Endothelial cell (in vitro differentiated cells): ENCODE measurements at places on chromosomes 11 and 22.

DNA sequence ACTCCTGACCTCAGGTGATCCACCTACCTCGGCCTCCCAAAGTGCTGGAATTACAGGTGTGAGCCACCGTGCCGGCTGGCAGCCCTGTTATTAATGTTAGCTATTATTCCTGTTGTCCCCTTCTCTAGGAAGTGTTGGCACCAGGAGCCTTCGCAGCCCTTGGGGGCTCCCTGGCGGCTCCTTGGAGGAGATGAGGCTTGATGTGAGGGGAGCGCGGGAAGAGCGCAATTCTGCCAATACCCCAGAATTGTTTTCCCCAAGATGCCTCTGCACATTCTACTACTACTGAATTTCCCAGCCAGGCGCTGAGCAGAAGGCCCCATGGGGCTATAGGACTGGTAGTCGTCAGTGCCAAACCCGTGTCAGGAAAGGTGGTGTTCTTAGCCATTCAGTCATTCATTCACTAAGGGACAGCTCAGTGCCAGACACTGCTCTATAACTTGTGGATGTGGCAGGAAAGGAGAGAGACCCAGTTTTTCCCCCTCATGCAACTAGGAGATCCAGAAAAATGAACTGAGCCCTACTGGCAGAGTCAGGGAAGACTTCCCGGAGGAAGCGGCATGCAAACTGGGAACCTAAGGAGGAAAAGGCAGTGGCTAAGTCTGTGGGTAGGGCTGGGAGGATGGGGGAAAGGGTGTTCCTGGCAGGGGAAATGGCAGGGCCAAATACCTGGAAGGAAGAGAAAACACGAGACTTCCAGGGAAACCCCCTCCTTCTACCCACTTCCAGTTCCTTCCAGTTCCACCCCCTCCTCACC is 3.5 kb downstream of the FBLN1 start:
- DNase-seq, result no peak

GRCh38 chr22:36238373-36239149 is 766 bp downstream of the APOL2 start:
- no peak for DNase-seq

- DNase-seq, result no peak
Measured at GRCh38 chr11:12167061-12168000, 56.9 kb downstream of the MICAL2 start.

- no peak for DNase-seq
Measured at GRCh38 chr11:101817581-101817980, 97.2 kb upstream of the CEP126 start.

GRCh38 chr11:123338266-123338800 is 91.7 kb upstream of the GRAMD1B start:
- DNase-seq, result no peak

DNA sequence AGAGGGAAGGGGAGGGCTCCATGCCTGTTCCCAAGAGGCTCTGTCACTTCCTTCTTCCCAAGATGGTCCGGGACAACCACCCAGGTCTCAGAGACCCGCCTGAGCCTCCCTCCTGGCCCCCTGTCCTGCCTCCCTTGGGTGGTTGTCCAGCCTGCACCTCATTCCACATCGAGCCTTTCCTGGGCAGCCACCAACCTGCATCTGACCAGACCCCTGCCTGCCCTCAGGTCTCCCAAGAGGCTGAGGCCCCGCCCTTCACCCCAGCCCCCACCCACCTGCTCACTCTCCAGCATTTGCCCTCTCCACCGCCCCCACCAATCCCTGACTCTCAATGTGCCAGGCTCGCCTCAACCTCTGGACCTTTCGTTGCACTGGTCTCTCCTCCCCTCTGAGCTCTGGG is 97.5 kb upstream of the LMO1 start:
- no peak for DNase-seq

DNA sequence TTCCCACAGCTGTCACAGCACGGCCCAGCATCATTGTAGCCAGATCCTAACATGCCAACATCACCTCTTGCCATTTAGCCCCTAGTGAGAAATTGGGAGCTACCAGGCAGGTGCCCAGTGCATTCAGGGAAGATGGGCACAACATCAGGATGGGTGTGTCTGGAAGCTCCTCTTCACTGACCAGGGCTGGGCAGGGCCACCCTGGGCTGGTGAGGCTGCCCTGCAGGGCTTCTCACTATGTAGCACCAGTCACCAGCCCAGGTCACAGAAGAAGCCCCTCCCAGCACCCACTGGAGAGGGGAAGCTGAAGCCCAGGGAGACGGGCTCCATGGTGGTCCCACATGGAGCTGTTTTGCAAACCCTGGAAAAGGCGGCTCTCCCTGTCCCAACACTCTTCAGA is 13.9 kb downstream of the ZNF74 start:
- DNase-seq, result no peak

DNA sequence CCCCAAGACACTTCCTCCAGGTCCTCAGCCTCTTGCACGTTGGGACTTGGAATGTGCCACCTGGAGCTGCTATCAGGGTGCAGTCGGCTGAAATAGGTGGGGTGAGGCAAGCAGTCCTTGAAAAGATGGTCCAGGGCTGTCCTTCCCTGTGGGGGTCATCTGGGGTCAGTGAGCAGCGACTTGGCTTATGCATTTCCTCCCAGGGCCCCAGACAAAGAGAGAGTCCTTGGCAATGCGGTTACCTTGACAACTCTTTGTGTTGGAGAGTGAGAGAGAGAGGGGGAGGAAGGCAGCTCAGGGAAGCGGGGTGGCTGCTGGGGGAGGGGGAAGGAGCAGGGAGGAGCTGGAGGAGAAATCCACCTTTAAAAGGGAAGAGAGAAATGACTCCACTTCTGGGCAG is 93.8 kb downstream of the MIAT start:
- peak; percentile 71 for DNase-seq

GRCh38 chr11:60762851-60763691 is 6.4 kb downstream of the MS4A15 start:
- no peak for DNase-seq

DNA sequence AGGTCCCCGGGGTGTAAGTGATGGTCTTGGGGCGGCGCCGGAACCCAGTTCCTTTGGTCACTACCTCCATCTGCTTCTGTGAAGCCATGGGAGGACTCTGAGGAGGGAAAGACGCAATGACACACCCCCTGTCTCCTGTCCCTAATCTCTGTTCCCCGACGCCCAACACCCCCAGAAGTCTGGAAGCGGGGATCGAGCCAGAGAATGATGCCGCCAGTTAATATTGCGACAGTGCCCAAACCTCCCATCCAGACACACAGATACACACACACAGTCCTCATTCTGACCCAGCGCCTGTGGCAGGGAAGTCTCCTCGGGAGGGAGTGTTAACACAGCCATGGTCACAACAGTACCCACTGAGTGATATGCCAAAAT is 352 bp downstream of the C22orf23 start:
- no peak for DNase-seq

GRCh38 chr22:19635644-19636043 is 78.7 kb upstream of the SEPTIN5 start:
- no peak for DNase-seq

DNA sequence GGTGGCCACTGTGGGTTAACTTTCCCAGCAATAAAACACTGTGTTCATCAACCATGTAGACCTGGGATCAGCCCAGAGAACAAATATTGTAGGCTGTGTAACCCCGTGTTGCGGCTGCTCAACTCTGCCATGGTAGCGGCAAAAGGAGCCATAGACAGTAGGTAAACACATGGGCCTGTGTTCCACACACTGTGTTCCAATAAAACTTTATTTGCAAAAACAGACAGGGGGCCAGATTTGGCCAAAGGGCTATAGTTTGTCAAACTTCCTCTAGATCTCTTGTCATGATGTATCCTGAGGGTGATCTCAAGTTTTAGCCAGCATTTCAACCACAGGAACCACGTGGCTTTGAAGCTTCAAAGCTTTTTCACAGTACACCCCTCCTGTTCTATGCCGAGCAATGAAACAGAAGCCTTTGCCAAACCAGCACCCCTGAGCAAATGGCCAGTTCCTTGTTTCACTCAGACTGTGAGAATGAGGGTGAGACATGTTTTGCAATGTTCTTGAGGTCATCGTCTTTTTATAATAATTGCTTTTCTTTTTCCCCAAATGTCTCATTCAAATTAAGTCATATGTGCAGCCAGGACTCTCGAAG is 49.9 kb upstream of the FADD start:
- no peak for DNase-seq

DNA sequence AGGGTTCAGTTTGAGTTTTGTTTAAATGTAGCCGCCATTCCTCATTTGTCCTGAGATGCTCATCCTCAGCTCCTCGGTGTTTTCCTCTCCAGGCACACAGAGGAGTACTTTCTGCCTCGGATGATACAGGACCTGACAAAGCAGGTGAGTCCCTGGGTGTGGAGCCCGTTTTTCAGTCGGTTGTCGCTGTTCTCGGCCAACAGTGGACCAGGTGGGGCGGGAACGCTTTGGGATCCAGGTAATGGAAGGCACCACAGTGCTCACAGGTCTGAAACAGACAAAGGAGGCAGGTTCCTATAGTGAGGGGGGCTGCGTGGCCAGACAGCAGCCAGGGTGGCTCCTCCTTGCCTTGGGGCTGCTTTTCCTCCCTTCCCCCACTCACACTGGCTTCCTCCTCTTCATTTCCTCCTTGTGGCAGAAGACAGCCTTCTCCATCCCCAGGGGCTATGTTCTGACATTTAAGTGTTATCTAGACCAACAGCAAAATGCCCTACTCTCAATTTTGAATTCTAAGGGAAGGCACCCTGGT is 19.4 kb downstream of the NADSYN1 start:
- DNase-seq, result no peak

DNA sequence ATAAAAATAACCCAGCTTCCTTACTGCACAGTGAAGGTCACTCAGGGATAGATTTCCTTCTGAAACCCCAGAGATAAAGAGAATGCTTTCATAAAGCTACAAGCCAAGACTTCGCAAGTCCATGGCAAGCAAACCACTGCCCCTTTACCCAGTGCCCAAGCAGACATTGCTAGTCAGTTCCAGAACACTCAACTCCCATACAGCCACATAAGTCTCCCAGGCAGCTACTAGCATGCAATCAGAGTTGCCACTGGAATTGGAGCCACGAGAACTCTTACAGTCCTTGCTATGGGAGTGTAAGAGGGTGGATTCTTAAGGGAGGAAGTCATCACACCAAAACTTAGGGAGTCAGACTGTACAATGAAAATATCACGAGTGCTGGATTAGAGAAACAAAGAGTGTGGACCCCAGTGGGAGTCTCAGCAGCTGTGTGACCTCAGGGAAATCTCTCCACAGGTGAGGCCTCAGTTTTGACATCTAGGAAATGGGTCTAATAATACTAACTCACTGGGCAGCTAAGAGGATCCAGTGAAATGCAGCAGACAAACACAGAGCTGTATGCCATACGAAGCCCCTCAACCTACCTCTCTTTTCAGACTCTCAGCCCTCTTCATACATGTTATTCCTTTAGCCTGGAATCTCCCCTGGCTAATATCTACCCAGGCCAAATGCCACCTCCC is 526.6 kb downstream of the MN1 start:
- DNase-seq, result no peak

DNA sequence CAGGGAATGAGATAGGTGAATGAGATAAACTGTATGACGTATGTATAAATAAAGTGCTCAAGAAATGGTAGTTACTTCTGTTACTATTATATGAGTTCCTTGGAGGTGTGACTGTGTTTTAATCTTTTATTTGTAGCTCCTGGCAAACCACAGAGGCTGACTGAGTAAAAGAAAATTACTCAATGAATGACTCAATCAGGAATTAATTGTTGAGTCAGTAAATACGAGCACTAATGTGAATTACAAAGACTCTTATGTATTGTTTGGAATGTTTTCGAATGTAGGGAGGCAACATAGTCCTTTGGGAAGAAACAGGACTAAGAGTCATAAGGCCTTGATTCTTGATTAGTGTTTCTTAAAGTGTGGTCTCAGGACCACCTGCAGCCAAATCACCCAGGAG is 51.1 kb upstream of the BLID start:
- DNase-seq, result no peak

DNA sequence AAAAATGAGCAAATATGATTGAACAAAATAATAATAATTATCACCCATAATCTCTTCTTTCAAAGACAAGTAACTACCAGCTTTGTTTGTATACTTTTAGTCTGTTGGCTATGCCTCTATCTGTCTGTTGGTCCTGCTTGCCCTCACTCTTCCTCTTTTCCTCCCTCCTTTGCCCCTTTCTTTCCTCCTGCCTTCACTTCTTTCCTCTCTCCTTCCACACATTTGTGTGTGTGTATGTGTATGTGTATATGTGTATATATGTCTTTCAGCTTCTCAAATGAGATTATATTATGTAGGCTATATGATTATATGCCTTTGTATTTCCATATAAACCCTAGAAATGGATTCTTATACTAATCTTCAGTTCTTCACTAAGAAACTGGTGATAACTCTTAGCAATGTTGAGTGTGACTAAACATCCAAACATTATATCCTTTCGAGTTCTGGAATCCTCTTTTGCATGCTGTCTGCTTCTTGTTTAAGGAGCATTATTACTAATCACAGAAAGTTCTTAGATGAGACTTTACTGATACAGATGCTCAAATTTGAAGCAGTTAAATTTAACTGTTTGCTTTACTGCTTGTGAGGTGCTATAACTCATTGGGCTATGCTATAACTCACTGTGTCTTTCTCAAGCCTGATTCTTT is 219.1 kb downstream of the TMEM135 start:
- DNase-seq, result no peak

DNA sequence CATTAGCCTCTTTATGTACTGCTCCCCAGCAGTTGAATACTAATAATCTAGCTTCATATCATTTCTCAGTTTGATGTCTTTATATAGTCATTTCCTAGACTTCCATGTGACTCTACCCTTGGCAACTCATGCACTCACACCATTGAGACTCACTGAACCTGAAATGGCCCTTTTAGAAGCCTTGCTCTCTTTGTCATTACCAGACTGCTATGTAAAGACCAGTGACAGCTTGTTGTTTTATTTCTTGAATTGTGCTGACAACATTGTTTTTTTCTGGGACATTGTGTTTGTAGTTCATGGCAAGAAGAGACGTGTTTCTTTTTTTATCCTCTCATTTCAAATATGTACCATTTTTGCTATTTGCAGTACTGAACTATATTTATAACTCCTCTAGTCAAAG is 256.5 kb downstream of the CNTN5 start:
- DNase-seq, result no peak

DNA sequence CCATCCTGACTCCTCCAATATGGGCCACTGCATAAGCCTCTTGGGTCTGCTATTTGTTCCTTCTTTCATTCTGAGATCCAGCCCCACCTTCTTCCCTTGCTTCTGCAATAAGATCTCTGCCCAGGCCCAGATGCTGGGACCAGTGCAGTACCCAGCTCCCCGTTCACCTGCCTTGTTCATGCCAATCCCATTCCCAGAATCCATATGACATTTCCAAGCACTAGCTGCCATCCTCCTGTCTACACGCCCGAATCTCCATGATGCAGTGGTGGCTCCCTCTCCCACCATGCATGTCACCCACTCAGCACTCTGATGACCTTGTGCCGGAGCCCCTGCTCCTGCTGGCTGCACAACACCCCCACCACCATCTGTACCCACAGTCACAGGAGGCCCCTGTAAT is 11.4 kb upstream of the FAM83F start:
- DNase-seq, result no peak

DNA sequence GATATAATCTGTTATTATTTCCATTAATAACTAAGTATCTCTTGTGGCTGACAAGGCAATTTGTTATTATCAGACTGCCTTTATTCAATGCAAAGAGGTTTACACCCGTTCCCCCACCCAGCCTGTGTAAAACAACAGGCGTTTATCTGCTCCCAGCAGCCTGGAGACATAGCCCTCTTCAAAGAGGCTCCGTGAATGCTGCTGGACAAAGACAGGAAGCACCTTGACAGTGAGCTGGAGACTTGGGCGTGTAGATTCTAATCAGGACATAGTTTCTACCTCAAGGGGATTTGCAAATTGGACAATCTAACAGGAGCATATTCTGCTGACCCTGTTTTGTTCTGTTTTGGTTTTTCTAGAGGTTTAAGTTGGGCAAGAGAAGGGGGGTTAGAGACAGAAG is 733.0 kb upstream of the KIRREL3 start:
- DNase-seq, result peak; percentile 62
